Astrocyte of the spinal cord (primary cell): ENCODE measurements at places on chromosomes 11 and 22.

DNA sequence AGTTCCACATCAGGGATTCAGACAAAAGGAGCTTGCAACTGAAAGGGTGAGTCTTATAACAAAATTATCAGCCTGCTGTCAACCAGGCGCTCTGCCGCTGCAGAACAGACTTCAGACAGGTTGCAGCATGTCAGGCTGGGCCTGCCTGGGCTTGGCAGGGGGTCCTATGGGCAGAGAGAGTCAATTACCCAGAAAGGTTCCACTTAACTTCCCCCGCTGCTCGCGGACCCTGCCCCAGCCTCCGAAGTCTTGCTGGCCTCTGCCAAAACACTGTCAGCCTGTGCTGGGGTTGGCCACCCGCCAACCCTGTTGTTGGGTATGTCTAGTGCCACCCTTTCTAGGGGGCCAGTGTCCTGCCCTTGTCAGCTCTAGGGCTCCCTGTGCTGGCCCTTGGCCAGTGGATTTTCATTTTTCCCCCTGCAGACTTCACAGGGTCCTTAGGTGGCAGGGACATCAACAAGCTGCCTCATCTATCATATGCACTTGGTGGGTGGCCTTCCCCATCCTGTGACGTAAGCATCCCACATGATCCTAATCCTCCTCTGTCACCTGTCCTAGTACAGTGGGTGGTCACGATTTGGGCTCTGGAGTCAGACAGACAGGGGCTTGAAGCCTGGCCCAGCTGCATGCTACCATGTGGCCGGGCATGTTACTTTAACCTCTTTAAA, 166.5 kb upstream of the CADM1 start:
- DNase-seq, result no peak

- no peak for DNase-seq
Measured at GRCh38 chr11:114586797-114587196, 8.8 kb downstream of the NXPE4 start.

DNA sequence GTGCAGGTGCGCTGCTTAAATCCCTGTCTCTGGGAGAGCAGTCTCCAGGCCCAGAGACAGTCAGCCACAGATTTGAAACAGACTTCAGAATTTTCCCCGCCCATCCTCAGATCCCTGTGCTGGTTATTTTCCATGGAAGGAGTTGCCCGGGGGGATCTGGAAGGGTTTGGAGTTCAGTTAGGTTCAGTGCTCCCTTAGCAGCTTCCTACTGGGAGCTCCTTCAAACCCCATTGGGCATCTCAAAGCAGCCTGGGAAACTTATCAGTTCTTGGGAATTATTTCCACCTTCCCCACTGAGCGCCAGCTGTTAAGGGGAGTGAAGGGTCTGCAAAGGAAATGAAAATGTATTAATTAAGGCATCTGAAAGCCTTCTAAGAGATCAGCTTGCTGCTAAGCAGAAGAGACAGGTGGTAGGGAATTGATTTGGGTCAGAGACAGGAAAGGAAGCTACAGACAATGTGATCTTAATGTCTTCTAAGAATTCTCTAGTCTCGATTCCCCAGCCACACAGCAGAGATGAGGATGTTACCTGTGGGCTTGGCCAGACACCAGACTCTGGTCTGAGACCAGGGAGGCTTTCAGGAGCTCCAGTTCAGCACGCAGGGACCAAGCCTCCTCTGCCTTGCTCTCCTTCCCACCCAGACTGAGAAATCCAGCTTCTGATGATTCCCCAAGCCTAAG, 106.2 kb upstream of the TBCEL start:
- no peak for DNase-seq

GRCh38 chr22:20567371-20567847, 60.0 kb downstream of the MED15 start:
- DNase-seq, result peak; percentile 55

DNA sequence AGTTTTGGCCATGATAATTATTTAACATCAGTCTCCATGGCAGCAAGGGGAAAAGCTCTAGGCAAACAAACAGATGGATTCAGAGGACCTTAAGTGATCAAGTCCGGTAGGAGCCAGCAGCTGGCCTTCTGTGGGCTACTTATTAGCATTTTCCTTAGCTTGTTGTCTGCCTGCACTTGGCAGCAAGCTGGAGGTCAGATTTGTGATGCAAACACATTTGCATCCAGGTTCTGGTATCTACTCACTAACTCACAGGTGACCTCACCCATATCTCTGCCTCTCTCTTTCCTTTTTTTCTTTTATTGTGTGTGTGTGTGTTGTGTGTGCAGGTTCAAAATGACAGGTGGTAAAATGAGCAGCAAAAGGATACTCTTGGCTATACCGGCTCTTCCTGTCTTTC, 32.3 kb downstream of the ARHGAP42 start:
- DNase-seq, result peak; percentile 74

DNA sequence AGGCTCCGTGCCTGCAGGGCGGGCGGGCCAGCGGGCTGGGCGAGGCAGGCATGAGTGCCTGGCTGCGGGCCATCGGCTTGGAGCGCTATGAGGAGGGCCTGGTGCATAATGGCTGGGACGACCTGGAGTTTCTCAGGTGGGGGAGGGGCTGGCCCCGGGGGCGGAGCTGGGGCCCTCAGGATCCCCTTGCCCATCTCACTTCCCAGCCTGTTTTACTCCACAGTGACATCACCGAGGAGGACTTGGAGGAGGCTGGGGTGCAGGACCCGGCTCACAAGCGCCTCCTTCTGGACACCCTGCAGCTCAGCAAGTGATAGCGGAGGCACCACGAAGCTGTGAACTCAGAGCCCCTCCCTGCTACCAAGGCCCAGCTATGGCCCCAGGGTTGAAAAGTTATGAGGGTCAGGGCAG, 5.9 kb downstream of the PHOX2A start:
- peak; percentile 67 for DNase-seq
